ENCODE measurements at places on chromosomes 7 and 10. TPM values are rescaled to one million over a fixed set of nuclear protein-coding genes. Genes with fewer than 3 reads are reported as not detected.

The MNX1 gene
- not detected for total RNA-seq

GRCh38 chr7:99459087-99459486 lies 6.9 kb downstream of the ATP5MF start:
- H3K27me3 ChIP-seq, result no peaks in the 10 kb centered on the region
- H3K4me3 ChIP-seq, result no peak overlapping the region
- H3K27ac ChIP-seq, result peak overlapping the region; percentile 74
- H3K36me3 ChIP-seq, result peaks cover 40% of the 10 kb centered on the region
- peaks cover 17% of the 10 kb centered on the region for H3K4me1 ChIP-seq

DNA sequence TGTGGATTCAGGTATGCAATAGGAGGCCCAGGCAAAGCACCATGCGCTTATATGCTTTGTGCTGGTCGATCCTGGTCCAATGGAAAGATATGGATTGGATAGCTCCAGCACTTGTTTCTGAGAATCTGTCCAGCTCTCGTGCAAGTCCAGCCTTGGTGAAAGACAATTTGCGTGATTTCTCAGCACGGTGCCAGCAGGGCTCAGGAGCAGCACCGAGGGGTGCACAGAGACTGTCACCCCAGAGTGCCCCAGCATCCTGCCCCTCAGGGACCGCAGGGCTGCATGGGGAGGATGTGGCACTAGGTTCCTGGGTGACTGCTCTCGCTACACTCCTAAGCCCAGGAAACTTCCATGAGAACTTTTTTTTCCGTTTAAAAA lies 225.2 kb downstream of the WDR37 start:
- H3K4me3 ChIP-seq, result no peak overlapping the region
- H3K27me3 ChIP-seq, result peaks cover 7% of the 10 kb centered on the region
- no peaks in the 10 kb centered on the region for H3K36me3 ChIP-seq
- DNase-seq, result no peak
- no peak overlapping the region for H3K27ac ChIP-seq

- no peak overlapping the region for H3K27ac ChIP-seq
- H3K27me3 ChIP-seq, result no peaks in the 10 kb centered on the region
- H3K4me3 ChIP-seq, result no peak overlapping the region
These were observed 46.2 kb downstream of the BLNK start for GRCh38 chr10:96225119-96225518.

The HOXA6 gene
- total RNA-seq, result not detected
